ENCODE measurements at places on chromosomes 5 and 9.
A peak's percentile ranks its signal among the peaks of the same experiment; 100 is the strongest.

- no peak for DNase-seq
Observed at GRCh38 chr5:113427871-113428574, 6.8 kb downstream of the TSSK1B start.

DNA sequence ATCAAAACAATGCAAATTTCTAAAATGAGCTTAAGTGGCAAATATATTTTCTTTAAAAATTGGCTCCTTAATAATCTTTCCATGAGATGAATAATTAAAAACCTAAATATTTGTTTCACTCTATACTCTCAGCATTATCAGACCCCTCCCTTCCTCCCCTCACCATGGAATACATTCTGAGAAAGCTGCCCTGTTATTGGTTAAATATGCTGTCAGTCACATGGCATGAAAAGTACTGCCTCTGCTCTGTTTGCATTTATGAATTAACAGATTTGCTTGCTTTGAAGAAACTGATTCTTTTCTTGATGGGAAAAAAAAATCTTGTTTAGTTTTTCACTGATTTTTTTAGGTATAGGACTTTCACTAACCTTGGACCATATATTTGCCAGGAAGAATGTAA is 17.0 kb upstream of the RPS23 start:
- DNase-seq: no peak

DNA sequence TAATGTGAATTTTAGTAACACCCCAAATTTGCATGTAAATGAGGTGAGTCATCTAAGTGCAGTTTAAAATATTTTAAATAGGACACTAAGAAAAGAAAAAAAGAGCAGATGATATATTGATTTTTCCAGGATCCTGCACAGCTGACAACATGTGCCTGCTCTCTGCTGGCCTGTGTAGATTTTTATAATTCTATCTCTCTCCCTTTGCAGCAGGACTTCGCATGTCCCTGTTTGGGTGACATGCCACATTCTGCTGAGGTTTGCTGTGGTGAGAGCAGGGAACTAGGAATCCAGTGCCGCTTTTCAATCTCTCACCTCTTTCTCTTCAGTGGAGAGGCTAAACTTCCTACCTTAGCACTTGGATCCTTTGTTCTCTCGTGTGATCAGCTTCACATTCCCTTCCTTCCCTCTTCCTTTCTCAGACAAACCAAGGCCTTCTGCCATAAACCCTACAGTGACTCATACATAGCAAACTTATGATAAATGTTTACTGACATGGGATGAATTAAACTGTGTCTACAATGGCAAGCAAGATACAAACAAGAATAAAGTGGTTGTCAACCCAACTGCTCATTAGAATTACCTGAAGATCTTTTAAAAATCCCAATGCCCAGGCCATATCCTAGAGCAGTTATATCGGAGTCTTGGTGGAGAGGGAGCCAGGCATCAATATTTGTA is 198.8 kb upstream of the EFNA5 start:
- no peak for DNase-seq

DNA sequence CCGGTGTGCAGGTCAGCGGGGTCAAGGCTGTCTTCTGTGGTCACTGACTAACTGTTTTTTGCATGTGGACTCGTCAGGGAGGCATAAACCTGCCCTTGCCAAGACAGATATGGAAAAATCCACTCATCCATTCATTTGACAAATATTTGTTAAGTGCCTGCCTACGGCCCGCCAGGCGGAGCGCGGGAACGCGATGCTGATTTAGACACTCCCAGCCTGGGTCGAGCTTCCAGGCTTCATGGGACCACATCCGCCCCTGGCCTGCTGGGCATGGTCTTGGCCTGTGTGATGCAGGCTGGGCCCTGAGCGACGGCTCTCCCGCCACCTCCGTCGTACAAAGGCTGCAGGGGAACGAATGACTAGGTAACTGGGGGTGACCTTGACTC is 18.1 kb downstream of the MYMK start:
- DNase-seq: peak; percentile 71

DNA sequence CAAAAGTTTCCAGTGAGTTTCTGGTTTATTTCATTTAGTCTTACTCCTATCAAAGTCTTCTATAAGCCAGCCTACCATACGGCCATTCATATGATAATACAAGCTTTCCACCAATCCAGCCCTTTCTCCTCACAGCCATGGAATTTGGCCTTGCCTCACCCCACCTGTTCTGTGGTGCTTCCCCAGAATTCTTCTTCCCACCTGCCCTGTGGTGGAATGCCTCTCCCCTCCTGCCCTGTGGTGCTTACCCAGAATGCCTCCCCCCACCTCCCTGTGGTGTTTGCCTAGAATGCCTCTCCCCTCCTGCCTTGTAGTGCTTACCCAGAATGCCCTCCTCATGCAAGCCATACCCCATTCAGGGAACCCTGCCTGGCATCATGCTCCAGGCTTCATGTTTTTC is 90.3 kb upstream of the APC start:
- no peak for DNase-seq

GRCh38 chr5:171872666-171873065 is 87.0 kb downstream of the SMIM23 start:
- no peak for DNase-seq

- DNase-seq: no peak
Observed at GRCh38 chr9:94693485-94694204, 32.9 kb upstream of the AOPEP start.

DNA sequence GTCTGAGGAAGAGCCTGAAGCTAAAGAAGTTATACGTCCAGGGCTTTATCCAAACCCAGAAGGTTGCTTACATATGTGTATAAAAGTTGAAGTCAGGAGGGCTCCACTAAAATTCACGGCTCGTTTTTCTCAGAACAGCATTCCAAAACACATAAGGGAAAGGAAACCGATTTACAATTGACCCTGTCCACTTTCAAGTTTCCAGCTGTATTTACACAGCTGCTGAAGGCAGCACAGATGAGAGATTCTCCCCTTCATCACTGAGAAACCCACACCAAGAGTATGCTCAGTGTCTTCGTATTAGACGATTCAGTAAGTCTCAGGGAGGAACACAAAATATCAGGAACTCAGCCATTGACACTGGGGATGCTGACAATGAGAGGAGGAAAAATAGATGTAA is 5.9 kb upstream of the NREP start:
- DNase-seq: no peak

GRCh38 chr9:8251566-8251965 is 452.0 kb upstream of the DMAC1 start:
- DNase-seq: no peak

DNA sequence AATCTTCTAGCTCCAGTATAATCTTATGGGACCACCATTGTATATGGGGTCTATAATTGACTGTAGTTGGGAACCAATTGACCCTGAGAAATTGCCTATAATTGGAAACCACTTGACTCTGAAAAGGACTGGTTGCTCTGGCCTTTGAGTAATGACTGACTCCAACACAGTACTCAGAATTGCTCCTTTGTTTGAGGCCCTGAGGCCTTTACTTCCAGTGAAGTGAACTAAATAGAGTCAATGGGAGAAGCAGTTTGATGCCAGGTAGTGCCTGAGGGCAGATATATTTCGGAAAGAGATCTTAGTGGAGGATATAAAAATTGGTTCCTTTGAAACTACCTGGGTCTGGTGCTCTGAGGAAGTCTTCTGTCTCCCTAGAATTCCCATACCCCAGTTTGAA is 16.0 kb upstream of the TMEM171 start:
- no peak for DNase-seq

- DNase-seq: no peak
Observed at GRCh38 chr5:84286662-84287061, 98.0 kb downstream of the EDIL3 start.

- no peak for DNase-seq
Observed at GRCh38 chr5:71794061-71794695, 75.1 kb downstream of the CARTPT start.

DNA sequence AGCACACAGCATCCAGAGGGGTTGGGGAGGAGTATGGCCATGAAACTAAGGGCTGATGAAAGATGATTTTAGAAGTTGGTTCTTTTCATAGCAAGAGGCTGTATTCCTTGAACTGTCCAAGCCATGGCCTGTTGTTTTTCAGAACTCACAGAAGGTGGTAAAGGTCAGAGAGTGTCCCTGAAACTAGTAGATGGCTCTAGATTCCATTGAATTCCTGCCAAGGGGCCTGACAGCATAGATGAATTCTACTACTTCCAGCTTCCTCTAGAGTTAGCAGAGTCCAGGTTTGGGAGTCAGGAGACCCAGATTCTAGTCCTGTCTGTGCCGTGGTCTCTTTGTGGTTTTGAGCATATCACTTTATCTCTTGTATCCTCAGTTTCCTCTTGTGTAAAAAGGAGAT is 101.6 kb downstream of the GRIA1 start:
- no peak for DNase-seq

- peak; percentile 43 for DNase-seq
Observed at GRCh38 chr5:54309691-54310432, 511 bp downstream of the ARL15 start.

- no peak for DNase-seq
Observed at GRCh38 chr5:41776435-41776834, 93.8 kb downstream of the OXCT1 start.

Data from left hindlimb (tissue), 1 donor.